ENCODE measurements at places on chromosomes 11 and 22.

- DNase-seq: no peak
These were observed 126.3 kb downstream of the COMMD9 start for GRCh38 chr11:36162883-36163434.

DNA sequence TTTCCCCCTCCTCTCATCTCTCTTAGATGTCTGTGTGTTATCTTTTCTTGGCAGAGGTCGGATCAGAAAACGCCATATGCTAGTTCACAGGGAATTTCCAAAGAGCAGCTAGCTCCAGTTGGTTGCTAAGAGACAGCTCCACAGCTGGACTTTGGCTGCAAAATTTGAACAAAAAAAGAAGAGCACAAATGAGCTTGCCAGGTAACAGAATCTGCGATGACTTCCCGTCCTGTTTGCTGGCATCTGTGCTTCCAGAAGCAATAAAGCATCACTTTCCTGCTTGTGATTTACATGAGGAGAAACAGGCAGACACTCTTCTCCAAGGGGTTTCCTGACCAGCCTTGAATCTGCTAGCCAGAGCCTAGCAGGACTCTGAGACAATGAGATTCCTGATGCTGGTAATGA is 596.0 kb upstream of the B3GAT1 start:
- DNase-seq: no peak

DNA sequence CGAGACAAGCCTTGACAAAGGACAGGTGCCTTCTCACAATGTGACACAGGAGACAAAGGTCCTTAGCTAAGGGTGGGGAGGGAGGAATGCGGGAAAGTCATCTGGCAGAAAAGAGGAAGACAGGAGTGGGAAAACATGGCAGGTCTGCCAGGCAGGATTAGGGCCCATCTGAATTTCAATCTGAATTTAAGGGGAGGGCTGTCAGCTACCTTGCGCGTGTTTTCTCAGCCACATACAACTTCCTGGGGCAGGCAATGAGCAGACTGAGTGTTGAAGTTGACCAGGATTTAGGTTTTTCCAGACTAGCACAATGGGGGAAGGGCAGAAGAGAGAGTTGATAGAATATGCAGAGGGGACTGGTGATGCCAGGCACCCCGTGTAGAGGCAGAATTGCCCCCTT is 66.7 kb upstream of the LARGE1 start:
- no peak for DNase-seq

- no peak for DNase-seq
These were observed 238.1 kb upstream of the BLID start for GRCh38 chr11:122354025-122354697.

- DNase-seq: no peak
These were observed 1.3 kb downstream of the ESAM start for GRCh38 chr11:124760806-124761205.

DNA sequence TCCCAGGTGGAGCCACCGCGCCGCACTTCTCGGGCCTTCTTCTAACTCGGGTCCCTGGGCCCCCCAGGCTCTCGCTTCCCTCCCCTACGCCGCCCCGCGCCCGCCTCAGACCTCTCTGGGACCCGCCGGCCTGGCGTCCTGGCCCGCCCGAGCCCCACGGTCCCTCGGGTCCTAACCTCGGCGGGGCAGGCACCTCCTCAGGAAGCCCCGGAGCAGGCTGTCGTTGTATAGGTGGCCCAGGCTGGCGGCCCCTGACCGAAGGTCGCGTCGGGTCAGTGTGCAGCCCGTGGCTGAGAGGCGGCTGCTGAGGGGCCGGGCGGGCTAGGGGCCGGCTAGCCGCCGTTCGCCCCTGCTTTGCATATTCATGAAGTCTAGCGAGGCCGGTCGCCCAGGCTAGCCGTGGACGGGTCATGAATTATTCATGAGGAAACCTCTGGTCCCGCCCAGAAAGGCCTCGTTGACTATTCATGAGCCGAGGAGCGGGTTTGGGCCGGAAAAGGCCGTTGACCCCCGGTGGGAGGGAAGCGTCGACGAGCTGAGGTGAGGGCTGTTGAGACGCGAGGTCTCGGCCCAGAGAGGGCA is at the start of gene HORMAD2:
TSS of gene HORMAD2 (plus strand) at position 513 of the 582 bp plus-strand sequence. CDS start 13,489 bp downstream, outside the sequence.
- DNase-seq: no peak

- peak; percentile 44 for DNase-seq
These were observed 9.9 kb upstream of the MICALL1 start for GRCh38 chr22:37896181-37896592.
